ENCODE measurements at places on chromosomes 16 and 17.

DNA sequence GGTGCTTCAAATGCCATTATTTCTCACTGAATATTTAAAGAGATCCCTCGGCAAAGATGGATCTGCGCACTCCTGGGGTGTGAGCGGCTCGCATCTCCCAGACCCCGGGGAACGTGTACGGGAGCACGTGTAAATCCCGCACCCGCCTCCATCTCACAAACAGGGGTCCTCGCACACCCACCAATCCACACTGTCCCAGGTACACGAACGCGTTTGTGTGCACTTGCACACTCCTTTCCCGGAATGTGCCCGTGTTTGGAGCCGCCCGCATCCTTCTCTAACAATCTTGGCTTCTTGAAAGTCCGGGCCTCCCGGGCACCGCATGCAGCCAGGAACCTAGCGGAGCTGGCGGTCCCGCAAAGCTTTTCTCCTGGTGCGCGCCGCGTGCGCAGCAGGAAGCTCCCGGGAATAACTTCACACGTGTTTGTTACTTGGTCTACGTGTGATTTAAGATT lies 2.5 kb upstream of the SALL1 start:
- H3K4me3 ChIP-seq, result peak overlapping the region; percentile 98
- no peaks in the 10 kb centered on the region for H3K36me3 ChIP-seq
- DNase-seq, result no peak
- no peaks in the 10 kb centered on the region for H3K27me3 ChIP-seq

GRCh38 chr16:66481943-66482390 lies 54.9 kb downstream of the BEAN1 start:
- no peaks in the 10 kb centered on the region for H3K36me3 ChIP-seq
- no peak overlapping the region for H3K4me3 ChIP-seq
- no peaks in the 10 kb centered on the region for H3K27me3 ChIP-seq
- no peak overlapping the region for H3K27ac ChIP-seq

GRCh38 chr16:11640987-11641817 lies 27.1 kb upstream of the SNN start:
- peaks cover under 1% of the 10 kb centered on the region for H3K27me3 ChIP-seq
- peak; percentile 45 for DNase-seq
- no peak overlapping the region for H3K27ac ChIP-seq
- H3K4me3 ChIP-seq, result no peak overlapping the region
- H3K36me3 ChIP-seq, result no peaks in the 10 kb centered on the region

DNA sequence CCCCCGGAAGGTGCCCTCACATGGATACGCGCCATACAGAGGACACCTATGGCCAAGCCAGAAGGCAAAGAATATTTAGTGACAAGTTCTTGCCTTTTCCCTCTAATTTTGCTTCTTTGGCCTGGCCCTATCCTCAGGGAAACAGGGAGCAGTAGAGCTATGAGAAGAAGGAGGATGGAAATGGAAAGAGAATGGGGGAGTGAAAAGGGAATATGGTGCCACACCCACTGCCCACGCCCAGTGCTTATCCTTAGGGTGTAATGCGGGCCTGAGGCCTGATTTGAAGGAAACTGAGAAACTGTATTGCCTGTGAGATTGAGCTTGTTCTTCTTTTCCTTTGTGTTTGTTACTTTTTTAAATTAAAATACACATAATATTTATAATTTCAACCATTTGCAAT lies 255.1 kb downstream of the HS3ST3A1 start:
- no peak for DNase-seq
- H3K4me3 ChIP-seq, result no peak overlapping the region
- no peaks in the 10 kb centered on the region for H3K36me3 ChIP-seq

GRCh38 chr17:69093279-69093789 lies 32.6 kb upstream of the ABCA9 start:
- DNase-seq, result no peak
- H3K4me1 ChIP-seq, result no peaks in the 10 kb centered on the region
- no peaks in the 10 kb centered on the region for H3K27me3 ChIP-seq
- H3K4me3 ChIP-seq, result no peak overlapping the region
- no peaks in the 10 kb centered on the region for H3K36me3 ChIP-seq

DNA sequence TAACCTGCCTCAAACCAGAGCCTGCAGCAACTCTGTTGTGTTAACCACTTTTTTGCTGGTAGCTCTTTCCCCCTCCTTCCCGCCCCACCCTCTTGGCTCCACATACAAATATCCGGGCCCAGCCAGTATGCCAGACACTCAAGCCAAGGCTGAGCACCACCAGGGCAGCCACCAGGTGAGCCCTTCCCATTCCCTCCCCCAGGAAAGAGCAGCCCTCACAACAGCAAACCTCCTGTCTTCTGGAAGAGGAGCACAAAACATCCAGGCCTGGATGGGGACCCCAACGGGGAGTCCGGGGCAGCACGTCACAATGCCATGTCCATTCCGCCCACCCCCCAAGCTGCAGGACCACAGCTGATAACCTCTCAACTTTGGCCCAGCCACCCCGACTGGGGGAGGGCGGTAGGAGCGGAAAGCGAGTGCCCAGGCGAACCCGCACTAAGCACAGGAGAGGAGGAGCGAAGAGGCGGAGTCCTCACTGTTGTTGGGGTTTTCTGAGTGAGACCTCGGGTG lies 757 bp downstream of the ORMDL3 start:
- H3K4me3 ChIP-seq, result peak overlapping the region; percentile 93
- H3K27ac ChIP-seq, result no peak overlapping the region
- H3K4me1 ChIP-seq, result peaks cover 13% of the 10 kb centered on the region
- H3K36me3 ChIP-seq, result peaks cover 31% of the 10 kb centered on the region
- no peaks in the 10 kb centered on the region for H3K27me3 ChIP-seq

- no peak overlapping the region for H3K4me3 ChIP-seq
- H3K4me1 ChIP-seq, result peaks cover 2% of the 10 kb centered on the region
- DNase-seq, result peak; percentile 57
- H3K27ac ChIP-seq, result no peak overlapping the region
These were observed 173.6 kb downstream of the IRF8 start for GRCh38 chr16:86072328-86073102.

GRCh38 chr17:43661699-43662412 lies at the start of gene MEOX1:
MEOX1 (minus strand) TSS chr17:43661922; CDS start chr17:43661534, 388 bp downstream.
- no peak within 1 kb of the TSS for H3K4me3 ChIP-seq
- DNase-seq, result no peak
- peaks cover 13% of the 10 kb centered on the region for H3K4me1 ChIP-seq
- no peaks in the 10 kb centered on the region for H3K36me3 ChIP-seq

- no peaks in the 10 kb centered on the region for H3K27me3 ChIP-seq
- H3K36me3 ChIP-seq, result no peaks in the 10 kb centered on the region
- H3K4me3 ChIP-seq, result no peak overlapping the region
- H3K4me1 ChIP-seq, result peaks cover 11% of the 10 kb centered on the region
- H3K27ac ChIP-seq, result no peak overlapping the region
- no peak for DNase-seq
These were observed 1.6 kb downstream of the CHD9 start for GRCh38 chr16:53056392-53056881.

DNA sequence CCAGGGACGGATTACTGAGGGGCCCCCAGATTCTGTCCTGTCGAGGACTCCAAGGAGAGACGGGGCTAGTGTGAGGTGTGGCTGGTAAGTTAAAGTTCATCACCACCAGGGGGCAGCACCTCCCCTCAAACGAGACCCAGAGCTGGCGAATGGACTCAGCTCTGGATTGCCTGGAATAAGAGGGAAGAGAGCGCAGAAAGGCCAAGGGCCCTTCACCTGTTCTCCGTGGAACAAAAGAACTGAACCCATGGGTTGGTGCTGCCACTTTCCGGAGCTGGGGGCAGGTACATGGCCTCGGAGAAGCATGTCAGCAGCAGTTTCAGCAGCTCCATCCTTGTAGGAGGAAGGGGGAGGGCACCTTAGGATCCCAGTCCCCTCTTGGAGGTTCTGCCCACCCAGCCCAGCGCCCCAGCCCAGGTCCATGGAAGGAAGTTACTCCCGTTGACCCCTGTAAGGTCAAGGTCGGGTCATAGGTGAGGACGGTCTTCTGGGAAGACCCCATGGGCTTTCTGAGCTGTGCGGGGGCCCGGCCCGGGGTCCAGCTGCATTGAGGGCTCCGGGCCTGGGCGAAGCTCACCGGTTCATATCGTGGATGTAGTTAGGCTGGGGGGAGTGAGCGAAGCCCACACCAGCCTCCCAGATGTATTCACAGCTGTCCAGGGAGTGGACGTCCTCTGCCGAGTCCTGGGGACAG lies 10.8 kb downstream of the HID1 start:
- H3K36me3 ChIP-seq, result no peaks in the 10 kb centered on the region
- H3K27me3 ChIP-seq, result peaks cover 41% of the 10 kb centered on the region
- H3K4me3 ChIP-seq, result no peak overlapping the region
- H3K27ac ChIP-seq, result no peak overlapping the region

GRCh38 chr17:2344528-2344927 lies 7.2 kb downstream of the SGSM2 start:
- no peak for DNase-seq
- H3K36me3 ChIP-seq, result peaks cover 17% of the 10 kb centered on the region
- no peak overlapping the region for H3K4me3 ChIP-seq
- H3K27me3 ChIP-seq, result no peaks in the 10 kb centered on the region
- H3K27ac ChIP-seq, result no peak overlapping the region

GRCh38 chr16:22126037-22126558 lies 33.8 kb downstream of the VWA3A start:
- no peaks in the 10 kb centered on the region for H3K4me1 ChIP-seq
- no peak overlapping the region for H3K4me3 ChIP-seq

DNA sequence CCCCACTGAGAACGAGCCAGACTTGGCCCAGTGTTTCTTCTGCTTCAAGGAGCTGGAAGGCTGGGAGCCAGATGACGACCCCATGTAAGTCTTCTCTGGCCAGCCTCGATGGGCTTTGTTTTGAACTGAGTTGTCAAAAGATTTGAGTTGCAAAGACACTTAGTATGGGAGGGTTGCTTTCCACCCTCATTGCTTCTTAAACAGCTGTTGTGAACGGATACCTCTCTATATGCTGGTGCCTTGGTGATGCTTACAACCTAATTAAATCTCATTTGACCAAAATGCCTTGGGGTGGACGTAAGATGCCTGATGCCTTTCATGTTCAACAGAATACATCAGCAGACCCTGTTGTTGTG lies 631 bp downstream of the BIRC5 start:
- H3K27me3 ChIP-seq, result peaks cover 2% of the 10 kb centered on the region
- DNase-seq, result no peak
- peaks cover 17% of the 10 kb centered on the region for H3K36me3 ChIP-seq
- H3K27ac ChIP-seq, result peak overlapping the region; percentile 50
- H3K4me1 ChIP-seq, result peaks cover 3% of the 10 kb centered on the region

DNA sequence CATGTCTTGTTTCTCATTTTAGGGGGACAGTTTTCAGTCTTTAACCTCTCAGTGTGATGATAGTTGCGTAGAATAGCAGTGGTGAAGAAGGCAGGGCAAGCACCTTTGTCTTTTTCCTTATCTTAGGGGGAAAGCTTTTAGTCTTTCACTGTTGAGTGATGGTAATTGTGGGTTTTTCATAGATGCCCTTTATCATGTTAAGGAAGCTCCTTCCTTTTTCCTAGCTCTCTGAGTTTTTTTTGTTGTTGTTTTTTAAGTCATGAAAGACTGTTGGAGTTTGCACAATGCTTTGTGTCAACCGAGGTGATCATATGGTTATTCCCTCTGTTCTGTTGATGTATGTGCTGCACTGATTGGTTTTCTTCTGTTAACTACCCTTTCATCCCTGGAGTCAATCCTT lies 15.7 kb downstream of the NOL11 start:
- H3K4me3 ChIP-seq, result no peak overlapping the region
- H3K27ac ChIP-seq, result no peak overlapping the region

DNA sequence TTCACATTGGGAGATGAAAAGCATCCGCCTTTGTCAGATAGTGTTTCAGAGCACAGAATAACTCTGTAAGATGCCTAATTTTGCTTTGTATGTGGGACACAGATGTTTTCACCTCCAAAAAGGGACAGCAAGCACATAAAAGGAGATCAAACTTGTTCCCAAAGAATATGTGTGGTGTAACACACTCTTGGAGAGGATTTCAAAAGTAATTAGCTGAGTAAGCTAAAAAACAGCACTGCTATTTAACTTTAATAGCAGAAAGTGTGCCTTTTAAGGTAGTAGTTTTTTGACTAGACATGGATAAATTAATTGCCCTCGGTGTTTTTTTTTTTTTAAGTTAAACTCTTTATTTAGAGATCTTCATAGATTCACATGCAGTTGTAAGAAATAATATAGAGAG lies 65.2 kb downstream of the COX10 start:
- H3K36me3 ChIP-seq, result no peaks in the 10 kb centered on the region
- H3K27ac ChIP-seq, result no peak overlapping the region
- no peak for DNase-seq
- H3K4me1 ChIP-seq, result peaks cover 12% of the 10 kb centered on the region
- no peaks in the 10 kb centered on the region for H3K27me3 ChIP-seq
- H3K4me3 ChIP-seq, result no peak overlapping the region

DNA sequence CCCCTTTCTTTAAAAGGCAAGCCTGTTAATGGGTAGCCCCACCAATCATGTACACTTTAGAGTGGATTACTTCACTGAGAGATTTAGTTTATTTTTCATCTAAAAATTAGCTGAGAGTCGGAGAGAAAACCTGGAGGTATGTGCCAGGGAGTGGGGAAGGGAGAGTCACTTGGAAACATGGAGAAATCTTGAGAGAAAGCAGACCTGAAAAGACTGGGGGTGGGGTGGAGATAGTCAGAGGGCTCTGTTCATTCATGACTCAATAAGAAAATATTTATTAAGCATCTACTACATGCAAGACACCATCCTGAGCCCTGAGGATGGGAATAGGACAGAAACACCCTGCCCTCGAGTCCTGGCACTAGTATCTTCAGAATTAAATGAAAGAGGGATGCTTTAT lies 27.4 kb upstream of the RCVRN start:
- no peak for DNase-seq
- H3K4me3 ChIP-seq, result no peak overlapping the region
- no peaks in the 10 kb centered on the region for H3K4me1 ChIP-seq
- no peaks in the 10 kb centered on the region for H3K36me3 ChIP-seq
- H3K27ac ChIP-seq, result no peak overlapping the region

GRCh38 chr17:14813649-14814370 lies 451.3 kb downstream of the PMP22 start:
- DNase-seq, result no peak
- no peaks in the 10 kb centered on the region for H3K4me1 ChIP-seq
- H3K27ac ChIP-seq, result no peak overlapping the region
- no peaks in the 10 kb centered on the region for H3K36me3 ChIP-seq
- H3K27me3 ChIP-seq, result no peaks in the 10 kb centered on the region

Measured in neuronal stem cell (in vitro differentiated cells).